GM13976 (cell line): ENCODE measurements at places on chromosomes 16 and 17.

GRCh38 chr16:30335598-30336474 is 19.3 kb downstream of the CD2BP2 start:
- no peak for DNase-seq

GRCh38 chr17:74639704-74640151 is 16.2 kb upstream of the CD300E start:
- no peak for DNase-seq

GRCh38 chr17:66438101-66438500 is 135.7 kb downstream of the PRKCA start:
- no peak for DNase-seq

GRCh38 chr17:50797135-50797810 is 30.0 kb upstream of the ANKRD40CL start:
- DNase-seq = no peak

DNA sequence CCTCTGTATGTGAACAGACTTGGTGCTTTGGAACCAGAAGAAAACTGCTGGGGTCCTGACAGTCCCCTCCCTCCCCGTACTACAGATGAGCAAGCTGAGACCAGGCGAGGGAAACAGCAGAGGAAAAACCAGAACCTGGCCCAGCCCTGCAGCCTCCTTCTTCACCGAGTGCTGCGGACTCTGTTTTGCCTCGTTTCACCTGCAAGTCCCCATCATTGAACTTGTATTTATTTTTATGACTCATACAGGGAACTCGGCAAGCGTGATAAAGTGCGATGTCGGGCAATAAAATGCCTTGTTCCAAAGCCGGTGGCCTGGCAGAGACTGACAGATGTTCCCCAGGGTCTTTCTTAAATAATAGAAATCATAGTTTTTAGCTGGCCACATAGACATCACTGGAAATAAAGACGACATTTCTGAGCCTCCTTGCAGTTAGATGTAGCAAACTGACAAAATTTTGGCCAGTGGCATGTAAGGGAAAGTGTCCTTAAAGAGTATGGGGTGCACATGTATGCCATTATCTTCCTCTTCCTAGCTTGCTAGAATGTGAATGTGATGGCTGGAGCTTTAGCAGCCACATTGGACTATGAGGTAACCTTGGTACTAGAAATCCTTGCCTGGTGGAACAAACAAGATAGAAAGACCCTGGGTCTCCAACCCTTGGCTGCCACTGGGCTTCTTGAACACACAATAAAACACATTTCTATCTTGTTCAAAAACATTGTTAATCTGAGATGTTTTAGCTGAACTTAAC is 128.6 kb downstream of the IRF8 start:
- no peak for DNase-seq

DNA sequence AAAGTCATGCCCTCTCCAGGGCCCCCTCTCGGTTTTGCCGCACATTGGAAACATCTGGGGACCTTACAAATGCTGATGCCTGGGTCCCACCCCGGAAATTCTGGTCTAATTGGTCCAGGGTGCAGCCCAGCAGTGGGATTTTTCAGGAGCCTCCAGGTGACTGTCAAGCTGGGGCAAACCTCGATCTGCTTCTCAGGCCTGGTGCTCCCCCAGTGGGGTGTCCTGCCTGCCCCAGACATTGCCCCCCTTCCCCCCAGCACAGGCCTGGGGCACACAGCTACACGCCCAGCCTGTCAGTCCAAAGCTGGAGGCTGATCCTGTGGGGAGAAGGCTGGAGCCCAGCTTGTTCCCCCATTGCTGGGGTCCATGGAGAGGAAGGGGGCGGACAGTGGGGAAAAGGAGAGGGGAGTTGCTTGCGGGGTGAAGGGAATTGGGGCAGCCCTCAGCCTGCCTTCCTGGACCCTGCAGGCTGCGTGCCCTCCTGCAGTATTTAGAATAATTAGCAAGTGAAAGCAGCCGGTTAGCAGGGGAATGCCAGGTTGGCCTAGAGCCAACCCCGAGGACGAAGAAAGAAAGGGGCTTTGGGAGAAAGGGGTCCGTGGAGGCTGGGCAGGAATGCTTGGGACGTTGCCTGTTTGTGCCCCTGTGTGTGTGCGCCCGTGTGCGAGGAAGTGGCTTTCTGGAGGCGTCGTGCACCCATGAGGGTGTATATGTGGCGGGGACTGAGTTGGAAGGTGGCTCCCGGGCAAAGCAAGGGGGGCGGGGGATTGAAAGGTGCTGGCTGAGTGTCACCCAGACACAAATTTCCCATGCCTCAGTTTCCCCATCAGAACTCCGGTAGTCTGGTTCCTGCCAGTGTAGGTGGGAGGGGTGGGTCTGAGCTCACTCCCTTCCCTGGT is 5.9 kb downstream of the FOXJ1 start:
- DNase-seq = no peak

DNA sequence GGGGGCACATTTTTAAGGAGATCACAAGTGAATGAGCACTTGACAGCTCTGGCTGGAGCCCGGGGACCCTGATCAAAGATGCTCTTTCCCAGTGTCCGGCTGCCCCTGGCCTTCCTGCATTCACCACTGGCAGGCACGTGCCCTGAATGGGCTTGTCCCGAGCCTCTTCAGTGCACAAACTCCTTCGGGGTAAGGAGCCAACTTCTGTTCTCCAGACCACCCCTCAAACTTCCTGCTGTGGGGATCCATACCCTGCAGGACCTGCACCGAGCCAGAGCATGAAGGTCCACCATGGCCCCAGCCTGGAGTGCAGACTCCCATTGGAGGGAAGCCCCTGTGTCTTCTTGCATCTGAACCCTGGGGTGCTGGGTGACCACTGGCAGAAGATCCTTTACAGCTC is 9.8 kb upstream of the SLC12A3 start:
- DNase-seq = no peak

GRCh38 chr17:81901167-81902022 is 643 bp upstream of the NPB start:
- no peak for DNase-seq

GRCh38 chr17:76614912-76615617 is 28.5 kb downstream of the ST6GALNAC1 start:
- no peak for DNase-seq

DNA sequence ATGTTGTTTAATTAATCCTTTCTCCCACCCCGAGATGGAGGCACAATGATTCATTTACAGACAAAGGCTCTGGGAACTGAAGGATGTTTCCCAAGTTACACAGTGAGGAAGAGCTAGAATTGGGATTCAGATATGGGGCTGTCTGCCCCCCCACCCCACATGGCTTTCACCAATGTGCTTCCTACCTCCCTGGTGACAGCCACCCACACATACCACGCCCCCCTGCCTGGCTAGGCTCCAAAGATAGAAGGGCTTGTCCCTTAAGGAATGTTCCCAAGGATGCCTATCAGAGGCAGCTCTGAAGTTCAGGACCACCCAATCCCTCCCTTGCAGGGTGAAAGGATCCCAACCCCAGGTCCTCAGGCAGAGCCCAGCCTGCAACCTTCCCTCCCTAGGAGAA is 32.9 kb downstream of the CFAP20 start:
- DNase-seq = no peak

DNA sequence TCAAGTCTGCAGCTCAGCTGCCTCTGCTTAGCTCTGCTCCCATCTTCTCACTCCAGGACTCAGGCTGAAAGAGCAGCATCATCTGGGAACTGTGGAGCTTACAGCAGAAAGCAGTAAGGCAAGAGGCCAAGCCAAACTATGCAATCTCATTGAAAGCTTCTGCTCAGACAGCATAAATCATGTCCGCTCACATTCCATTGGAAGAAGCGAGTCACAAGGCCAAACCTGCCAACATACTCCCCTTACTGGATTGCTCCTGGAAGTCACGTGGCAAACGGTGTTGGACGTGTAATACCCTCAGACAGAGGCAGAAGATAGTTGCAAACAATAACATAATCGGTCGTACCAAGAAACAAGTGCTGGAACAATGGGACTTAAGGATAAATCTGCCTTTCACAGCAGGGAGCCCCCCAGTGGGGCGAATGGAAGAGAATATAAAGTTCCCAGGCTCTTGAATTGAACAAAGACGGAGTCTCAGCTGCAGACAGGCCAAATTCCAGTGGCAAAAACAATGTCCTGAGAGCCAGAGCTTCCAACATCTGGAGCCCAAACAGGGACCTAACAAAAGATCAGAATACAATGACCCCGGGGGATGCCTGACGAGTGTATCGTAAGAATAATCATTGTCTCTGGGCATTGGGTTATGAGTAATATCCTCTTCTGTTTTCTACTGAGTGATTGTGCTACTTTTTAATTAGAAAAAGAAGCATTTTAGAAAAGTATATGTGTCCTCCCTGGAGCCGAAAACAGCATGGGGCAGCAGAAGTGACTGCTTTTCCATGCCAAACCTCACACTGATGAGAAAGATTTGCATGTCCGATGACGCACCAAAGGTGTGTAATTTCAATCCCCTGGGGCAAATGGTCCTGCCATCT is 68.4 kb downstream of the CMC2 start:
- no peak for DNase-seq

DNA sequence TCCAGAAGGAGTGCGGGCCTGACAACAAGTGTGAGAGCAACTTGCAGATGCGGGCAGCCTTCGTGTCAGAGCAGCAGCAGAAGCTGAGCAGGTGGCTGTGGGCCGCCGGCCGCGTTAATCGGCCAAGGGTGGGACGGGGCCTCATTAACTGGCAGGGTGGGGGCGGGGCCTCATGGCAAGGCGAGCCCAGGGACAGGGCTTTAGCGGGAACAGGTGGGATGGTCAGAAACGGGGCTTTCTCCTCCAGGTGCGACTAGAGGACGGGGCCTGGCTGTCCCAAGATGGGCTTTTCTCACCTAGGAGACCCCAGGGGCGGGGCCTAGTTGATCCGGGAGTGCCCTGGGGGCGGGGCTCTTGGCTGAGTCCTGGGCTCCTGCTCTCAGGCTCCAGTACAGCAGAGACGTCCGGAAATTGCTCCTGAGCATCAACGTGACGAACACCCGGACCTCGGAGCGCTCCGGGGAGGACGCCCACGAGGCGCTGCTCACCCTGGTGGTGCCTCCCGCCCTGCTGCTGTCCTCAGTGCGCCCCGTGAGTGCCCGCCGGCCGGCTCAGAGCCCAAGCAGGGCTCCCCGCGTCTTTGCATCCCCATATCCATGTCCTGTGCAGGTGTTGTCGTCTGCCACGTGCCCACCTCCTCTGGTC is 18.4 kb upstream of the PDK2 start:
- DNase-seq = no peak

GRCh38 chr16:2856061-2856670 is 1.8 kb downstream of the PRSS22 start:
- DNase-seq = peak; percentile 43

DNA sequence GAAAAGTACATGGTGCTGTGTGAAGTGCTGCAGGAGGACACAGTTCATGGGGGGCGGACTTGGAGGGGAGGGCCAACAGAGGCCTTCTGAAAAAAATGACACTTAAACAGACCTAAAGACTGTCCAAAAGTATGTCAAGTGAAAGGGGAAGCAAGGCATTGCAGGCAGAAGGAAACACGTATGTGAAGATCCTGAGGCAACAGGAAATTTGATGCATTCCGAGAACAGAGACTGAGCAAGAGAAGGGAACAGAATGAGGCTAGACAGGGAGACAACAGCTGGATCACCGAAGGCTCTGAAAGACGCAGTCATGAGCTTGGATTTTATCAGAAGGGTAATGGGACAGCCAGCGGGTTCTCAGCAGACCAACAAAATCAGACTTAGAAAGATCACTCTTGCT is 1.1 kb downstream of the IFT20 start:
- DNase-seq = no peak

DNA sequence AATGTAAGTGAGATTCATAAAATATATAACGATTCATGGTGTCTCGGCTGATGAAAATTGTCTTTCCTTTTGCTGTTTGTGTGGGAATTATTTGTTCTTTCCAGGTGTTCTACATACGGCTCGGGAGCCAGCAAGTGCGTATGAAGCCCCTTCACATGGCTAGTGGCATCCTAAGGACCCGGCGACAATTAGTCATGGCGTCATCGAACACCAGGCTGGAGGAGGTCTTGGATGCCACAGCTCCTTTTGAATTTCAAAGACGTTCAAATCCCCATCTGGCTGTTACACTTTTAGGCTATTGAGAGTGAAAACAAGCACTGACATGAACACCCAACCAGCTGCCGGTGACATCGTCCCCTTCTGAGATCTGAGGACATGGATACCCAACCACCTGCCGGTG is 397.7 kb upstream of the TNRC6C start:
- DNase-seq = no peak

- no peak for DNase-seq
Observed at GRCh38 chr17:29412780-29413565, 22.8 kb downstream of the TAOK1 start.

DNA sequence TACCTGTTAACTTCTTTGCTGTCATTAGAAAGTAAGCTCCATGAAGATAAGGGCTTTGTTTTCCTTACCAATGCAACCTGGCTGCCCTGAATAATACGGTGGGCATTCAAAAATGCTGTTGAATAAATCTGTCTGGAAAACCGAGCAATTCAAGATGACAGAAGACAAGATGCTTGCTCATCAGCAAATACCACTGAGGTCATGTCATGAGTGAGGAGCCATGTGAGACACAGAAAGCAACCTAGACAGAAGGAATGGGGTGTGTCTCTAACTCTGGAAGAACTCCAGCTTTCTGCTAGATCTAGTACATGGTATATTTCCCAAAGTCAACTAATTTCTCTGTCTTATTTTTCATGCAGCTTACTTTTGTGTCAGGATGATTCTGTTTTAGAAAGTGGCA is 64.2 kb downstream of the STH start:
- DNase-seq = no peak

GRCh38 chr17:266219-266618 is 84.8 kb upstream of the DOC2B start:
- DNase-seq = no peak

- DNase-seq = peak; percentile 46
Observed at GRCh38 chr17:48335858-48336500, 94.0 kb downstream of the SKAP1 start.
